Activated CD4-positive, alpha-beta memory T cell treated with anti-CD3 and anti-CD28 coated beads for 36 hours (primary cell): ENCODE measurements at places on chromosomes 16 and 17. TPM values are rescaled to one million over a fixed set of nuclear protein-coding genes. Genes with fewer than 3 reads are reported as not detected.
A peak's percentile ranks its signal among the peaks of the same experiment; 100 is the strongest.

Gene KRTAP4-9
- total RNA-seq = not detected

Gene CDH5
- total RNA-seq = not detected

Gene MYH8
- not detected for total RNA-seq

Gene MPV17L
- total RNA-seq = not detected

Gene ABCA6
- total RNA-seq = not detected

Gene HIRIP3
- total RNA-seq = 40.5 TPM

Gene SPATA22
- total RNA-seq = not detected

Gene TBX2
- not detected for total RNA-seq

Gene IL17C
- 0.22 TPM for total RNA-seq

Gene XYLT1
- 6.8 TPM for total RNA-seq

Gene PIK3R5
- 20.7 TPM for total RNA-seq

Gene TMED6
- total RNA-seq = 0.86 TPM

Gene TBC1D3H
- total RNA-seq = not detected

DNA sequence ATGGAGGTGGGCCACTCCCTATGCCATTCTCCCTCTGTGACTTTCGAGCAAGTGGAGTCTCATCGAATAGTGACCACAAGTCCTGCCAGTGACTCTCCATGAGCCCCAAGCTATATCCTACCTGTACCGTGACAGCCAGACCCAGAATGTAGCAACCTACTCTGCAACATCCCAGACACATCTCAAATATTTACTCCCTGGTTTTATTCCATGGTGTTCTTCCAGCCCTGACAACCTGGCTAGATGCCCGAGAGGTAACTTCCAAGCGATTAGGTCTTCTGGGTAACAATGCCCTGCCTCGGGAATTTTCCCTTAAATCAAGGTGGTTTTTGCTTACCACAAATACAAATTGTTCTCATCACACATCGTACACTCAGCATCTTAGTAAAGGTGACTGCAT is 211.7 kb downstream of the ZFHX3 start:
- DNase-seq = no peak

DNA sequence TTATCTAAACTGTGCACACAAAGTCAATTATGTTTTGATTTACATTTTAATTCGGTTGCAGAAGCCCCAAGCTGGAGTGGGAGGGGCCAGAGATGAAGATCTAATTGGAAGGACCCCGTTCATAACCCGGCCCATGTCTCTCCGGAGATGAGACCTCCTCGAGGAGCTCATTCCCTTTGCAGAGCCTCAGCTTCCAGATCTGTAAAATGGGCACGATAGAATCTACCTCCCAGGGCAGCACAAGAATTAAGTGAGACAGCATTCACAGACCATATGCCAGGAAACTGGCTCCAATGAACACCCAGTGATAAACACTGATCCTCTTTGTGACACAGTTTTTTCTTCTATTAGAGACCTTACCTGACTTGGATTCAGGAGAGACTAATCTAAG is 446.5 kb upstream of the CDH5 start:
- DNase-seq = no peak

DNA sequence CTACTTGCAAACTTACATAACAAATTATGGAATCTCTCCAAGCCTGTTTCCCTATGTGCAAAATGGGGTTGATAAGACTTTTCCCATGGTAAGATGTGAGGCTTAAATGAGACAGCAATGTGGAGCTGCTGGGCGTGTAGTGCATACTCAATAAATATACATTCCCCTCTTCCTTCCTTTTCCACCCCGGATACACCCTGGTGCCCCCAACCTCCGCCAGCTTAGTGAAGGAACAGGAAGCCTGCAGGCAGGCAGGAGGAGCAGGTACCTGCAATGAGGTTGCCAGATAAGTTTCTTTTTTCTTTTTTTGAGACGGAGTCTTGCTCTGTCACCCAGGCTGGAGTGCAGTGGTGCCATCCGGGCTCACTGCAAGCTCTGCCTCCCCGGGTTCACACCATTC is 14.9 kb downstream of the C17orf50 start:
- no peak for DNase-seq

GRCh38 chr17:57138956-57139576 is 54.0 kb downstream of the AKAP1 start:
- peak; percentile 31 for DNase-seq

DNA sequence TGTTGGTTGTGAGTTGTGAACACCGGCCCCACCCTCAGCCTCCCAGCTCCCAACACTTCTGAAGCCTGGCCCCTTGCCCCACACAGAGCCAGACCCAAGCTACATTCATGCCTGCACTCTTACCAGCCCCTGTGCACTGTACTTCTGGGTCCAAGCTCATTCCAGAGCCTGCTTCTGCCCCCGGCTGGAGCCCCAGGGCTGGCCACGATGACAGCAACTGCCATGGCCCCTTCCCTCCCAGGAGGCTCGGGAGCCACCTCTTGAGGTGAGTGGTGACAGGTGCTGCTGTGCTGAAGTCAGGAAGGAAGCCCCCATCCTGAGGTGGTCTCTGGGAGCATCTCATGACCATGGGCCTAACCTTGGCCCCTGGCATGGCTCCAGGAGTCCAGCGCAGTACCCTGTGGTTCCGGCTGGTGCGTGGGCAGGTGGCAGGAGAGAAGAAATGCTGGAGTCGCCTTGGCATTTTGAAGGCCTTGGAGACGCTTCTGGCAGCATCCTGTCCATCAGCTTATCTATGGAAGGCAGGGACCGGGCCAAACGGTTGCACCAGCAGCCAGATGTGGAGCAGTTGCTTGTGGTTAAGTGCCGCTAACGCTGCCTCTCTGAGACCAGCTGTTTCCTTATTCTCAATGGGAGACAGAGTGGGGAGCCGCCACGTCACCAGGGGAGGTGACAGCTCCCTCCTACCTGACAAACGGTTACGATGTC is 3.9 kb upstream of the CDT1 start:
- no peak for DNase-seq

DNA sequence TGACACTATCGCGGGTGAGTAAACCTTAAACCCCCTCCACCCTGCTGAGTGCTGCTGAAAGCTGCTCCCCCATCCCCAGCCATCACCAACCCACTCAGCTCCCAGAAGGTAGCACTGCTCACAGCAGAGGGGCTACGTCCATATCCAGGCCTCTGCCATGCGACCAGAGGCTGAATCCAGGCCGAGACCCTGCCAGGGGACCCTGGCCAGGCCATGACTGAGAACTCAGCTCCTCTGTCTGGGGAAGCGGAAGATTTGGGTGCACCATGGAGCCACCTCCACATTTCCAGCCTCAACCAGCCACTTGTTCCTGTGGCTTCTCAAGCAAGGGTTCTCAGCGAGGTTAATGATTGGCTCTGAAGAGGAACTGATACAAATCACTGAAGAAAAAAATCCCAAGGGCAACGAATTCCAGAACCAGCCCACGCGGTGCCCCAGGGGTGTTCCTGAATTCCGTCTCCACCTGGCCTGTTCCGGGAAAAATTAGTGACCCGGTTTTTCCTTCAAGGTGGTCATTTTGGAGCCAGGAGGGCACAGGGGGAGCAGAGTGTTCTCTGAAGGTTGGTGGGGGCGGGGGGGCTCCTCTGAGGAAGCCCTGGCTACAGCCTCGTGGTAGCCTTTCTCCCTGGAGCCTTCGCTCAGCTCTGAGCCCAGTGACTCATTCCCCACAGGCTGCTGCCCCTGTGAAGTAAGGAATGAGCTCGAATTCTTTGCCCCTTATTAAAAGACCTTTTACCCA is 9.3 kb upstream of the SLC16A5 start:
- DNase-seq = peak; percentile 33

DNA sequence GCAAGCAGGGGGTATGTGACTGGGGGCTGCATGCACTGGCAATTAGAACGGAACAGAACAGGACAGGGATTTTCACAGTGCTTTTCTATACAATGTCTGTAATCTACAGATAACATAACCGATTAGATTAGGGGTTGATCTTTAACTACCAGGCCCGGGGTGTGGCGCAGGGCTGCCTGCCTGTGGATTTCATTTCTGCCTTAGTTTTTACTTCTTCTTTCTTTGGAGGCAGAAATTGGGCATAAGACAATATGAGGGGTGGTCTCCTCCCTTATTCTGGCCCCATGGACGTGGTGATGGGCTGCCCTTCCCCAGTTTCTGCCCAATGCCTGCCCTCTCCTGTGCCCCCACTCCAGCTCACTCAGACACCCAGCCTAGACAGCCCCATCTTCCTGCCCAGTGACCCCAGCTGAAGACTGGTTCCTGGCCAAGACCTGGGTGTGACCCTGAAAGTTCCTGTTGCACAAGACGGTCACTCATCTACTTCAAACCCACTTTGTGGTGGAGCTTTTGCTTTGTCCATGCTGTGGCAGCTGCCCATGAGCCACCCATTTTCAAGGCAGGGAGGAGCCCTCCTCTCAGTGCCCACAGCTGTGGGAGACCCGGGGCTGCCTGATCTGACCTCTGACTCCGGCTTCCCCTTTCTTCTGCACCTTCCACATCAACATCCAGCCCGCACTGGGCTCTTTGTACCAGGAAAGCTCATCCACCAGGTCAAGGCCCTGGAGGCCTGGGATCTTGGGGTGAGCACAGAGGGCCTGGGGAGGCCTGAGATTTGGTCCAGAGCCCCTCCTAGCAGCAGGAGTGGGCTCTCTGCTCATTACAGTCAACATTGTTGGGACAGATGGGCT is 18.6 kb downstream of the ALOX12B start:
- no peak for DNase-seq

DNA sequence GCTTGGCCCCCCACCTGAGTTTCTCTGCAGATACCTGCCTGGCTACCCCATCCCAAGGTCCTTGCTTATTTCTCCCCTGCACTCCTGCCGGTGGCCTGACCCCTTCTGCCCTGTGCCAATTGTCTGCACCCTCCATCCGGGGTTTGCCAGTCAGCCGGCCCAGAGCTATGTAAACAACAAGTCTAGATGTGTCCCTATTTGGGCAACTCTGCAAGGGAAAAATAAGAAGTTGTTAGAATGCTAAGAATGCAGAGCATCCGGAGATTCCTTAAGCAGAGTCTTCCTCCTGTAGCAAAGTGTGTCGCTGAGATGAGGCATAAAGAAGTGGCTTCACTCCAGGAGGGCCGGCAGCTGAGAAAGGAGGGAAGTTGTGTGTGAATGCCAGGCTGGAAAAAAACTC is 46.6 kb downstream of the RGS9 start:
- DNase-seq = no peak

- peak; percentile 62 for DNase-seq
Measured at GRCh38 chr17:488993-489757, 136.6 kb upstream of the RPH3AL start.

DNA sequence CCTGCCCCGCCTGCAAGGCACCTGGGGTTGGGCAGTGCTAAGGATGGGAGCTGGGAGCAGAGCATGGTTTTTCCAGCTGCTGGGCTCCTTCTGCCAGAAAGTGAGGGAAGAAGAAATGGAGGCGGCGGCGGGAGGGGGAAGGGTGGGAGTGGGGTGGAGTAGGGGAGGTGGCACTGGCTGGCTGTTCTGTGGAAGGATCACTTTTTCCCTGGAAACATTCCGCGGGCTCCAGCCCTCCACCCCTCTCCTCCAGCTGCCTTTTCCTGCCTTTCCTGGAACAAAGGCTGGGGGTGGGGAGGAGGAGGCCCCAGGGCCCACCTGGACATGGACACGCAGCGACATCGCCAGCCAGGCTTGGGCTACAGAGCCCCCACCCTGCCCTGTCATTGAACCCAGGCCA is 41.1 kb downstream of the CFAP20 start:
- DNase-seq = no peak

GRCh38 chr16:16096121-16096857 is 127.0 kb downstream of the ABCC6 start:
- DNase-seq = no peak

- peak; percentile 44 for DNase-seq
Measured at GRCh38 chr17:38428112-38428642, at the start of gene ARHGAP23. ARHGAP23 (plus strand) TSS chr17:38428464; CDS start chr17:38428486, 22 bp downstream.

- DNase-seq = no peak
Measured at GRCh38 chr16:23225109-23225508, 42.6 kb downstream of the SCNN1G start.

DNA sequence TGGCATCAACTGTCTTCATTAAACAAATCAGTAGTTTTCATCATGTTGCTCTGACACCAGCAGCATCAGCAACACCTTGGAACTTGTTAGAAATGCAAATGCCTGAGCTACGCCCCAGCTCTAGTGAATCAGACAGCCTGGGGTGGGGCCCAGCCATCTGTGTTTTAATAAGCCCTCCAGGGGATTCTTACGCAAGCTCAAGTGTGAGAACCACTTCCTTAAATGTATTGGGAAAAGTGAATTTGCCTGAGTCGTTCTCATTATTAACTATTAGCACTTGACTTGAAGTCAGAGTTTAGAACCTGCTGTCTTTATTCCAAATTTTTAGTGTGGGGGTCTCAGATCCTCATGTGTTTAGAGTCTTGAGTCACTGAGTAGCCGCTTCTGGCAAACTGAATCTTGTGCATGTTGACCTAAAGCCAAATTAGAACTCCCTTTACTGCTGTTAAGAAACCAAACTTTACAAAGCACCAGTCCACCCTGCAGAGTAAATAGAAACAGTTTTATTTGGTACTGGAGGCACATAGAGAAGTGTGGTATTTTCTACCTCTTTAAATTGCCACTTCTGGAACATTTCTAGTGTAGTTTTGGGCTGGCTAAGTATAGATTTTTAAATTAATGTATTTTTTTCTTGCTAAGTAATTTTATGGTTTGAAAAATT is 137.4 kb upstream of the COX10 start:
- DNase-seq = no peak

GRCh38 chr16:49332589-49333258 is 40.9 kb upstream of the C16orf78 start:
- DNase-seq = no peak

DNA sequence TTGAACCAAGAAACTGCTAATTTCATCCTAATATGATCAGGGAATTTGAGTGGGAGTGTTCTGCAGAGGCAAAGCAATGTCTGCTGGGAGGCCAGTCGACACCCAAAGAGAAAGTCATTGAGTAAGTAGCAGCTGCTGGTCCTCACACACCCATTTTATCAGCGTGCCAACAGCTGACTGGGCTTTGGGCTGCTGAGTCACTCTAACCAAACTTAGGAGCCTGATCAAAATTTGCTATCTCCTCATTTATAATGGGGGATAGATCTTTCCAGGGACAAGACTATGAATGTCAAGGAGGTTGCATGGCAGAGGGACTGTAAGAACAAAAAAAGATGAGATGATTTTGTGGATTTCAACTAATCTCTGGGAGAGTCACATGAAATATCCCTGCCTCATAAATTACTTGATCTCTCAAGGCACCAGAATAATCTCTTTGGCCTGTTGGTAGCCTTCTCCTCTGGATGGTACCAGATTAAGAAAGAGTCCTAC is 32.9 kb downstream of the CPSF4L start:
- DNase-seq = peak; percentile 54
